ENCODE measurements at places on chromosomes 4 and X. TPM values are rescaled to one million over a fixed set of nuclear protein-coding genes. Genes with fewer than 3 reads are reported as not detected.

Gene VCX3B
- total RNA-seq = not detected

Gene ASB12
- total RNA-seq = 5.7 TPM

Gene GABRE
- total RNA-seq = 45.3 TPM

Gene AR
- total RNA-seq = 9.3 TPM

Gene PLXNA3
- total RNA-seq = 15.4 TPM
